Activated naive CD4-positive, alpha-beta T cell treated with Interleukin-2 at 50 U/mL for 16 hours (primary cell): ENCODE measurements at places on chromosomes 5 and 9.

DNA sequence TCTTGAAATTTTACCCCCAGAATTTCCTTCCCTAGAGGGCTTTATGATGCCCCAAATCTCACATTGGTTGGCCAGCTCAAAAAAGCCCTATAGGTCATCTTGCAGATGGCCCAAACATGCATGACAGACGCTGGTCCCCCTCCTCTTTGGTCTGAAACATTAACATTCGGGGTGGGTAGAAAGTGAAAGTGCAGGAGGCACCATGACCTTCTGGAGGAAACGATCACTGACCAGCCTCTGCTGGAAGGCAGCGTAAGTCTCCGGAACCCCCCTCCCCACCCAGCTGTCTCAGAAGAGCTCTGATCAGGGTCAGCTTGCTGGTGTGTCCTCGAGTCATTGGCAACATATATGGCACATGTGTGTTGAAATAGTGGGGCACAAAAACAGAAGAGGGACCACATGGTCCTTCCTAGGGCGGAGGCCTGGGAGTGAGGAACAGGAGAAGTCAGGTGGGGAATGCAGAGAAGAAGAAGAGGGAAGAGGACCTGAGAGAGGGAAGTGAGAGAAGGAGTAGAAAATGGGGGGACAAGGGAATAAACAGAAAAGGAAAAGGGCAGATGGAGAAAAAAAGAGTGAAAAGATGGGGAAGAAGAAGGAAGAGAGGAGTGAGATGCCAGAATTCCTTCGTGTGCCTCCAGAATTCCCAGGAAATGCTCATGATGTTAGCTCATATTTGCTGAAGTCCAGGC is 46.2 kb downstream of the IL31RA start:
- no peak for DNase-seq

- DNase-seq, result no peak
Measured at GRCh38 chr9:36169708-36170107, 520 bp downstream of the CCIN start.

GRCh38 chr9:100813871-100814270 is 214.7 kb upstream of the PLPPR1 start:
- DNase-seq, result no peak

- no peak for DNase-seq
Measured at GRCh38 chr5:132828846-132829494, 1.5 kb downstream of the SHROOM1 start.

DNA sequence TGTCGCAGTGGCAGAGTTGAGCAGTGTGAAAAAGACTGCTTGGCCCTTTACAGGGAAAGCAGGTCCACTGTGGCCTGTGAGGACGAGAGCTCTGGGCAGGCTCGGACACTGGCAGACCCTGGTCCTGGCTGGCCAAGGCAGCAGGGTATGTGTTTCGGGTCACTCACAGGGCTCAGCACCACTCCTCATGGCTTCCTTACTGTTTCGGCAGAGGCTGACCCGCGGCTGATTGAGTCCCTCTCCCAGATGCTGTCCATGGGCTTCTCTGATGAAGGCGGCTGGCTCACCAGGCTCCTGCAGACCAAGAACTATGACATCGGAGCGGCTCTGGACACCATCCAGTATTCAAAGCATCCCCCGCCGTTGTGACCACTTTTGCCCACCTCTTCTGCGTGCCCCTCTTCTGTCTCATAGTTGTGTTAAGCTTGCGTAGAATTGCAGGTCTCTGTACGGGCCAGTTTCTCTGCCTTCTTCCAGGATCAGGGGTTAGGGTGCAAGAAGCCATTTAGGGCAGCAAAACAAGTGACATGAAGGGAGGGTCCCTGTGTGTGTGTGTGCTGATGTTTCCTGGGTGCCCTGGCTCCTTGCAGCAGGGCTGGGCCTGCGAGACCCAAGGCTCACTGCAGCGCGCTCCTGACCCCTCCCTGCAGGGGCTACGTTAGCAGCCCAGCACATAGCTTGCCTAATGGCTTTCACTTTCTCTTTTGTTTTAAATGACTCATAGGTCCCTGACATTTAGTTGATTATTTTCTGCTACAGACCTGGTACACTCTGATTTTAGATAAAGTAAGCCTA is 15.7 kb downstream of the SQSTM1 start:
- DNase-seq, result peak; percentile 62

DNA sequence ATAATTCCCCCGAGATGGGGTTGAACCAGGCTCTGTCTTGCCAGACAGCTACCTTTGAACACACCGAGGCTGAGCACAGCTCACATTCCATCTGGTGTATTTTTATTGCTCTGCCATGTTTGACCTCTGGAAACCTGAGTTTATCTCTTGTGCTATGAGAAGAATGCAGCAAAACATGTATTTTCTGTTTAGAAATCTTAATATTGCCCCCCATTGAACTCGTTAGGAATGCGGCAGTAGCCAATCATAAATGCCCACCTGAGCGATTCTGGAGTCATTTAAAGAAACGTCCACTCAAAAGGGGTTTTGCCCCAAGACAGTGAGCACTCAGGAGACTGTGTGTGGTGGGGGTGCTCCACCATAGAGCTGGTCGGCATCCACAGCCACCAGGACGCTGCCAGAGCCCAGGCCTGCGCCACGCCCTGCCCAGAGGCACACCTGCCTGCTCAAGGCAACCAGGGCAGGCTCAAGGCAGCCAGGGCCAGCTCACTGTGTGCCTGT is 26.9 kb downstream of the FGD3 start:
- DNase-seq, result peak; percentile 1
